ENCODE measurements at places on chromosomes 1 and 21. TPM values are rescaled to one million over a fixed set of nuclear protein-coding genes. Genes with fewer than 3 reads are reported as not detected.

DNA sequence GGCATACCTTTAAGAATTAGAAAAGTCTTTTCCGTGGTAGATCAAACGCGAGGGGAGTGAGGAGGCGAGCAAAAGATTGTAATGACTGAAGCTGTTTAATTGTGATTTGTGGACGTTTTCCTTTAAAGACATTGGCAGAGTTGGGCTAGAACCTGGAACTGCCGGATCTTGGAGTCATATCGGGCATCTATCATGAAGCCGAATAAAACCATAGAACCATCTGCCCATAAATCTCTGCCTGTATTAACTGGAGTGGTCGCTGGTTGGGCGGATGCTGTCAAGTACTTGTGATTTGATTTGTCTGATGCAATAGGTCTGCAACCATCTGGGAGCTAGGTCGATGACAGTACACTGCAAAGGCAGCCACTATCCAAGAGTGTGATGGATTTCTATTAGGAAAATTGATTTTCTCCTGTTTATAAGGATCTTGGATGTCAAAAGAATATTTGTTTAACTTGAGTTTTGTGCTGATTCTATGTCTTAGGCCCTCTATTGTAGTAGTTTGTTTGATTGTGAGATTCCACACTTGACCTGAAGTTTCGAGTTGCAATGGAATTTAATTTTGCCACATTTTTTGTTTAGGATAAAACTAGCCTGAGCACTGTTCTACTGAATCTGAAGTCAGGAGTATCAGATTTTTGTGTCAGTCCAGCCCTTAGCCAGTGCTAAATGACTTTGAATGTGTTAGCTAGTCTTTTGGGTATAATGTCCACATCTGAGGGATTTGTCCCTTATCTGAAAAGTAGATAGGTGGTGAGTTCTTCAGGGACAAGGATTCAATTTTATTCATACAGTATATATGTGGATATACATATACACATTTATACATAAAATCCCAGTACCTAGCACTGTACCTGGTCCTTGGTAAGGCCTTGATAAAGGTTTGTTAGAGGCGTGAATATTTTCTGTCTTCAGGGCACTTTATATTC lies 1.2 kb downstream of the SARS1 start:
- DNase-seq: peak; percentile 43

- DNase-seq: peak; percentile 67
These were observed 45.1 kb downstream of the PGBD5 start for GRCh38 chr1:230381049-230381467.

NR1I3 gene
- 13.1 TPM for polyA plus RNA-seq

DNA sequence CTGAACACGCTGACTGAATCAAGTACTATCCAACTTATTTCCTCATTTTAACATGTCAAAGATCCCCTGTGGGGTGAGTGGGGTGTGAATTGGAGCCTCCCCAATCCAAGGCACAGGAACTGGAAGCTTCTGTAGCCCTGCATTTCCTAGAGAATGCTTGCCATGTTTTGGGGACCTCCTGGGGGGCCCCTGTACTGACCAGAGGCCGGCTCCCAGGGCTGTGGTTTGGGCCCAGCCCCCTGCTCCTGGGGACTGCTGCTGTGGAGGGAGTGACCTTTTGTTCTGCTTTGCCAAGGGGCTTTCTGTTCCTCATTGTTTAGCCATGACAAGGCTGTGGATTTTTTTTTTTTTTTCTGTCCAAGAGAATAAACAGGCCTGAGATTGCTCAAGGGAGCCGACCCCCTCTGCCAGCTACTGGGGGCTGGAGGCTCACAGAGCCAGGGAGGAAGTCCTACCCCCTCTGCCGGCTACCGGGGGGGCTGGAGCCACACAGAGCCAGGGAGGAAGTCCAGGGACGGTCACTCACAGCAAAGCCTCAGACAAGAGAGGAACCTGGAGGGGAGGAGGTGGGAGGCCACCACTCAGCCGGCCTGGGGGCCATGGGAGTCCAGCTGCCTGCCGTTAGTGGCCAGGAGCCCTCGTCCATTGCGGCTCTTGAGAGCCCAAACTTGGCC lies 17.4 kb downstream of the TNFRSF1B start:
- DNase-seq: peak; percentile 64

DNA sequence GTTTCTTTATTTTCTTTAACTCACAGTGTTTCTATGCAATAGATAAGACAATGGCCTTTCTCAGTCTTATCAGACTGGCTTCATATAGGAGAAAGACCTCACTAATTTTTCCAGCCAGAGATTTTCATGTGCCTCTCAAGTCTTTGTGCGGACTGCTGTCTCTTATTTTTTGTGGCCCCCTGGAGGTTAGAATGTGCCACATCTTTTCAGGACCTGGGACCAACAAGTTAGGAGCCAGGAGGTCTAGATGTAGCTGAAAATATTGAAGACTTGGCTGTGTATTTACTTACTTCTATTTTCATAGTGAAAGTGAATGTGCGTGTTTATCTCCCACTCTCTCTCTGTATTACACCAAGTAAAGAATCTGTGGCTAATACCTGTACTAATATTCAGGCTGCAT lies 42.1 kb upstream of the CFHR3 start:
- DNase-seq: no peak

OR2T35 gene
- polyA plus RNA-seq: not detected

DNA sequence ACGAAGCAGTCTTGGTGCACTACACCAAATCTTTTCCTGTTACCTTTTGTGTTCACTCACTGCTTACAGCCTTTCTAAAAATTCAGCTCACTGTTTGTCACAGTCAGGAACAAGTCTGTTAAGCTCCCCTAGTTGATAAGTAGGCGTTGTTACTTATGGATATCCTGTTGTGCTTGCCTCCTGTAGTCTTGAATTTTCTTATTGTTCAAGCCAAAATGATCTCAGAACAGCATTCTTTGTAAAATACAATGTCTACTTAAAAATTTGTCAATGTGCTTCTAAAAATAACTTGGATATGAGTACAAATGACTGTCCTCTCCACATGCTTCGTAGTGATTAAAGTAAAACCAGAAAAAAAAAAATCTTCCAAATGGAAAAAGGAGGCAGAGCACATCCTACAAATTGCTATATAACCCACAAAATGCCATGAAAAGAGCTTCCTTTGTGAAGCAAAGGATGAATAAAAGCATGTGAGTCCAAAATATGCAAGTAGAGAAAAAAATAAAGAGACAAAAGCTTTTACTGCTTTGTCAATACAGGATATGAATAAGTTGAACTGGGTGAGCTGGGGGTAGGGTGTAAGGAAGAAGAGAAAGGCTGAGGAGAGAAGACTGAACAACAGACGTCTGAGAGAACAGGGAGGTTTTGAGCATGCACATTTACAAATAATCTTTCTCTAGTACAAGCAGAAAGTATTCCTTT lies 228.9 kb upstream of the ADGRL4 start:
- DNase-seq: no peak

DNA sequence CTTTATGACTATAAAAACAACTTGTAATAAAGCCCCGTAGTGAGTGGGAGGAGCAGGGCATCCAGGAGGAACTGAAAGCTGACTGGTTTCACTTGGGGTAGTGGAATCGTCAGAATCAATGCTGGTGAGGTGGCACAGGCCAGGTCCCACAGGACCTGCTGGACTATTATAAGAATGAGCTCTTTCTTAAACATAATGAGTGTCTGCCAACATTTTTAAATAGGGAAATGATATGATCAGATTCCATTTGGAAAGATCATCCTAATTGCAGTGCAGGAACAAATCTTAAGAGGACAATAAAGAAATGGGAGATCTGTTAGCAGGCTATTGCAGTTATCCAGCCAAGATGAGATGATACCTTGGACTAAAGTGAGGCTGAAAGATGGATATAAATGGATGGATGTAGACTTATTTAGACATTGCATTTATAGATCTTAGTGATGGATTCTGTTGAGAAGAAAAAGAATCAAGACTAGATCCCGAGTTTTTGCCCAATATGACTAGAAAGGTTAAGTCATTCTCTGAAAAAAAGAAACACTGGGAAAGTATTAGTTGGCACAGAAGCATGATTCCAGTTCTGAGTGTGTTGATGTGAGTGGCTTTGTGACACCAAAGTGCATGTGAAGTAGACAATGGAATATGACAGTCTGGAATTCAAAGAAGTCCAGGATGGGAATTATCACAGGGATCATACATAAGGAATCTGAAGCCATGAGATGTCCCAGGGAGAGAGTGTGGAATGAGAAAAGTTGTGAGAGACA lies 153.3 kb upstream of the SGIP1 start:
- DNase-seq: no peak

DNA sequence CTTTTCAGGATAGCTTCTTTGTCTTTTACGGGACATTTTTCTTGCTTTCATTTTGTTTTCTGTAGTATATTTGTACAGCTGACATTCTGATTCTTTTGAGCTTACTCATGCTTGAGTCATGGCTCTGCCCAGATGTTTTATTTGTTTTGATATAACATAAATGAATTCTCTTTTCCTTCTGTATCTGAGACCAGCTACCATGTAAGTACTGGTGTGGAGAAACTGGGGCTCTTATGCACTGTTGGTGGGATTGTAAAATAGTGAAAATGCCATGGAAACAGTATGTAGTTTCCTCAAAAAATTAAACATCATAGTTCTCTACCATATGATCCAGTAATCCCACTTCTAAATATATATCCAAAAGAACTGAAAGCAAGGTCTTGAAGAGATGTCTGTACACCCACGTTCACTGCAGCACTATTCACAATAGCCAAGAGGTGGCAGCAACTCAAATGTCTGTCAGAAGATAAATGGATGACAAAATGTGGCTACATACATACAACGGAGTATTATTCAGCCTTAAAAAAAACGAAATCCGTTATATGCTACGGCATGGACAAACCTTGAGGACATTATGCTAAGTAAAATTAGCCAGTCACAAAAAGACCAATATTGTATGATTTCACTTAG lies 61.4 kb downstream of the EIF2B3 start:
- DNase-seq: peak; percentile 16

DNA sequence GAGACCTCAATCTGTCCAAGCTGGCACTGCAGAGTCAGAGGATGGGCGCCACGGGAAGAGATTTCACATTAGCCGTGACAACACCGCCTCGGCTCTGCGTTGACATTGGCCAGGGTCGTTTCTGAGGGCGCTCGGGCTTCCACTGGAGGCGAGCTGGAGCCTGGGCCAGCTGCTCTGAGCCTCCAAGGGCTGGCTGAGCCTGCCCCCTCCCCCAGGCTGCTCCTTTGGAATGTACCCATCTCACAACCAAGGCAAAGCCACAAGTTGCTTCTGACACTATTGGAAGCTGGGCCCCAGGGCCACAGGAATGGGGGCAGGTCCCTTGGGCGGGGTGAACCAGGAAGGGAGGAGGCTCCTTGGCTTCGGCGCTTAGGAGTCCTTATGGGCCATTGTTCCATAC lies 12.7 kb downstream of the GPR3 start:
- DNase-seq: no peak

F5 gene
- 0.30 TPM for polyA plus RNA-seq

LIN28A gene
- polyA plus RNA-seq: 0.03 TPM

DCST1 gene
- 0.88 TPM for polyA plus RNA-seq

INAVA gene
- polyA plus RNA-seq: 101 TPM

DNA sequence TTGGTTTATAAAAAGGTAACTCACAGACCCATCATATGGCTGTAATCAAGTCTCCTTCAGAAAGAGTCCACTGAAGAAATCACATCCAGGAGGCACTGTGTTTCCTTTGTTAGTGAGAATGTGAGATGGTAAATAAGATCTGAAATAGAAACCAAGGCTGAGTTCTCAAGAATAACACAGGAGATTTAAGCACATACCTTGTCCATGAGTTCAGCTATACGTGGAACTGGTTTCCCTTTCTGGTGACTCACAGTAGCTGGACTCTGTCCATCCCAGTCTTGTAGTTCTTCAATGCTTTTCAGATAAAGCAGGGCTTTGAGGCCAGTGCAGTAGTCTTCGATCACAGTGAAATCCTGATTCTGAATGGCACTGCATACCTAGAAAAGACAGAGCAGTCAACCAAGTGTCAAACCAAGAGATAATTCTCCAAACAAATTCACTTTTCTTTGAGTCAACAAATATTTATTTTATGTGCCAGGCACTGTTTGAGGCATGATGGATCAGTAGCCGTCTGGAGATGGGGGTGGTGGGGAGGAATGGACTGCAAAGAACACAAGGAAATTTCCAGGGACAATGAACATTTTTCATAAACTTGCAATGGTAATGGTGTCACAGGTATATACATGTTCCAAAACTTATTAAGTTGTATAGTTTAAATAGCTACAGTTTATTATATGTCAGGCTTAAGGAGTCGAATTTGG lies 471.4 kb downstream of the PTBP2 start:
- peak; percentile 67 for DNase-seq

SEMA6C gene
- polyA plus RNA-seq: 23.4 TPM

DNA sequence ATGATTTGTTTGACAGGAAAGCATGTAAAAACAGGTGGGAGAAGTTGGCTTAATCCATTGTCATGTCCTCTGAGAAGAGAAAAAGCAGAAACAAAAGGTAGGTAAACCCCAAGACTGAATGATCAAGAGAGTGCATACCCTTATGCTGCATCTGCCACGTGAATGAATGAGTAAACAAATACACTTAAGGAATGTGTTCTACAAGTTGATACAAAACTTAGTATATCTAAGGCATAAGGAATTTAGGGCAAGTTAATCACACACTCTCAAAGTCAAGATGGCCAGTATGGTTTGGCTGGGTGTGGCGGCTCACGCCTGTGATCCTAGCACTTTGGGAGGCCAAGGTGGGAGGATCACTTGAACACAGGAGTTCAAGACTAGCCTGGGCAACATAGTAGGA lies 34.2 kb downstream of the HMCN1 start:
- DNase-seq: no peak

- peak; percentile 79 for DNase-seq
These were observed 324.9 kb upstream of the SNX7 start for GRCh38 chr1:98336472-98337083.

NBPF4 gene
- not detected for polyA plus RNA-seq

VWA1 gene
- 92.3 TPM for polyA plus RNA-seq

GRCh38 chr1:75990686-75991085 lies 58.5 kb upstream of the ASB17 start:
- no peak for DNase-seq

SEC16B gene
- 23.7 TPM for polyA plus RNA-seq

DNA sequence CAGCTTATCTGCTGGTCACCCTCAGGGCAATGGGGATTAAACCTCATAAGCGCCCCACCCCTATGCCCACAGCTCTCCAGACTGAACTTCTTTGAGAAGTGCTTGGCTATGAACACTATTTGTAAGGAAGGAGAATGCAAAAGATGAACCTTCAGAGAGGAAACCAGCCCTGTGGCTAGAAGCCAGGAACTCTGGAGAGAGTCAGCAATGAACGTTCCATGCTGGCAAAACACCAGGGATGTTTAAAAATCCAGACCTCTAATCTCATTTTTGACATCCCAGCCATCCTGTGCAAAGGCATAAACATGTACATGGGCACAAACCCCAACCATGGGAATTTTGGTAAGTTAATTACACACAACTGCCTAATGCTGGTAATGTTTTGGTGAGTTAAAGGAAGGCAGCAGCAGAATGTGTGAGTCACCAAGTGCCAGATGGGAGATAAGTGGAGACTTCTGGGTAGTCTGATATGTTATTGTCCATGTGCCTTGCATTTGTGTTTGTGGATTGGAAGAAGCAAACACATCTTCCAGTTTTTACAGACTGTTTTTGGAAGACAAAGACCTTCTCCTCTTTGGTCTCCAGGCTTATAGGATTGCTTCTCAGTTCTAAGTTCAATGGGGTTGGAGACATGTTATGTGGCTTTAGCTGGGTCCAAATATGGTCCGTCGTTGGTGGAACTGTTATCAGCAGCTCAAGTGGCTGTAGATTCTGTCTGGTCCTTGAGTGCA lies 174.1 kb upstream of the ETV3 start:
- DNase-seq: no peak

BEST4 gene
- polyA plus RNA-seq: 6.1 TPM

GRCh38 chr1:88662723-88663122 lies 21.4 kb upstream of the PKN2 start:
- peak; percentile 48 for DNase-seq

GRCh38 chr1:53328541-53329499 lies 950 bp upstream of the LRP8 start:
- DNase-seq: no peak

JAM2 gene
- polyA plus RNA-seq: 11.3 TPM

FAM72D gene
- polyA plus RNA-seq: 1.2 TPM

ATP6V1G3 gene
- polyA plus RNA-seq: not detected

Data from large intestine (tissue), 12 donors.